ENCODE measurements at places on chromosomes 16 and 17.

DNA sequence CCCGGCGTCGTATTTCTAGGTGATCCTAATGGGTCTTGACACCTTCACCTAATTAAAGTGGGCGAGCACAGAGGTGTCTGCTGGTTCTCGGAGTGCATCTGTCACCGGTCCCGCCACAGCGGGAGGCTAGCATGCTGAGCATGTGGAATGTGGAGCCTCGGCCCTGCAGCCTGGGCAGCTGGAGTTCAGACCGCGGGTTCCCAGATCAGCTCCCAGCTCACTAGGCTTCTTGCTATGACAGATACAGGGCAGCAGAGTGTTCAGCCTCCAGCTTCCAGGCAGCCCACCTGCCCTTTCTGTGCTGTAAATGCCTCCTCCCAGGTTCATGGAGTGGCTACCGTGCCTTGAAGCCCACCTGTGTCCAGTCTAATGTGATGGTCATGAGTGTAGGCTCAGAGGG, 166.7 kb downstream of the CPPED1 start:
- no peak for DNase-seq

- DNase-seq: no peak
These were observed 5.5 kb downstream of the NME3 start for GRCh38 chr16:1765826-1766225.

GRCh38 chr17:33854596-33854995, 400.5 kb upstream of the CCL2 start:
- no peak for DNase-seq

DNA sequence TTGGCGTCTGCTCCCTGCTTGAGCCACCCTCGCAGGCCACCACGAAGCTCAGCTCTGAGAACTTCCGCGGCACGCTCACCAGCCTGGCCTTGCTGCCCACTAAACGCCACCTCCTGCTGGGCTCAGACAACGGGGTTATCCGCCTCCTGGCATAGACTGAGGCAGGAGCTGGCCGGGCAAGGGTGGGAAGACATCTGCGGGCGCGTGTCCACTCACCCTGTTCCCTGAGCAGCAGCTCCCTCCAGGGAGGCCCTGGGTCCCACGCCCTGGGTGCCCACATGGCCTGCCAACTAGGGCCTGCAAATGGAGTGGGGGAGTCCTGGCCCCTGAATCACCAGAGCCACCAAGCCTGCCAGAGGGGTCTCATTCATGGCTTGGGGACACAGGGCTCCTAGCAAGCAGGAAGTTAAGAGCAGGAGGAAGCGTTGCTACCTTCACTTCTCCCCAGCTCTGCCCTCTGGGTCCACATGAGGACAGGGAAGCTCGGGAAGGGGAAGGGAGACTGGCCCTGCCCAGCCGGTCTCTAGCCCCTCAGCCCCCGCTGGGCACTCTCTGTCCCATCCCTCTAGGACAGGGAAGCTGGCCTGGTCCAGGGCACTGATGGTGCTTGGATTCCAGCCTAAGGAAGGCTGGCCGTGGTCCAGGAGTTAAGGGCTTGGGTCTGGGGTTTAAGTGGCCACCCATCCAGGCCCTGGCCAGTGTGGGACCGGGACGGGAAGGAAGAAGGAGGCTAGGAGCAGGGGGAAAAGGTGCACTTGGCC, 5.0 kb upstream of the SERPINF2 start:
- DNase-seq: no peak

DNA sequence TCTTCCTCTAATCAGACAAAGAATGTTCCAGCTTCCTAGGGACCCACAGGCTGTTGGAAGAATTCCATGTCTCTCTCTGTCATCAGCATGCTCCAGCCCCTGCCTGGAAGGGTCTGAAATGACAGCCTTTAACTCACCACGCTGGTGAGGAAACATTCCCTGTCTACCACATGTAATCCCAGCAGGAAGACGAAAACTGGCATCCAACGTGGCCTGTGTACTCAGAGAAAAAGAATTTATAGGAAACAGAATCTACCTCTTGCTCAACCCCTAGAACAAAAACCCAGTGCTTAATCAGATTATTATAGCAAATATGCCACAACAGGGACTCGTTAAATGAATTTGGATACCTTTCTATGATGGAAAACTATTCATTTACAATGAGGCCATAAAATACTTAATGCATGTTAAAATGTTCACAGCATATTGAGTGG, 147.3 kb upstream of the FOXF1 start:
- DNase-seq: no peak

GRCh38 chr16:89280546-89281188, 63.2 kb downstream of the ZNF778 start:
- no peak for DNase-seq

- no peak for DNase-seq
These were observed 1.1 kb downstream of the RARA start for GRCh38 chr17:40309949-40310510.

Measured in stimulated activated CD8-positive, alpha-beta memory T cell treated with anti-CD3 and anti-CD28 coated beads, Interleukin-4, amount 100 ng/mL, for 1 hour (primary cell).